ENCODE measurements at places on chromosomes 1 and 21.

DNA sequence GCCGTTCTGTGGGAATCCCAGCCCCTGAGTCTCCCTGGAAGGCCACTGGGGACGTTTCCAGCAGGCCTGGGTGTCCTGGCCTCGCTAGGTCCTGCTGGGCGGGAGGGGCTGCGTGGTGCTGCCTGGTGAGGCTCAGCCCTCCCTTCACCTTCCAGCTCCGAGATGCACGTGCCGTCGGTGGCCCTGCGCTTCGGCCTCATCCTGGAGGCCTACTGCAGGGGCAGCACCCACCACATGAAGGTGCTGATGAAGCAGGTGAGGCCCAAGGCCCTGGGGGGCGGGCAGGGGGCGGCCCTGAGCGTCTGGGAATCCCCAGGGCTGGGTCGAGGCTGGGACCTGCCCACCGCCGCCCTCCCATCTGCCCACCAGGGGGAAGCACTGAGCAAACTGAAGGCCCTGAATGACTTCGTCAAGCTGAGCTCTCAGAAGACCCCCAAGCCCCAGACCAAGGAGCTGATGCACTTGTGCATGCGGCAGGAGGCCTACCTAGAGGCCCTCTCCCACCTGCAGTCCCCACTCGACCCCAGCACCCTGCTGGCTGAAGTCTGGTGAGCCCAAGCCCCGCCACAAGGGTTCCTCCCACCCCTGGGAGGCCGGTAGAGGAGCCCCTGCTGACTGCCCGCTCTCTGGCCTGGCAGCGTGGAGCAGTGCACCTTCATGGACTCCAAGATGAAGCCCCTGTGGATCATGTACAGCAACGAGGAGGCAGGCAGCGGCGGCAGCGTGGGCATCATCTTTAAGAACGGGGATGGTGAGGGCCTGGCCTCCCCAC lies 70.3 kb downstream of the PIK3CD start:
- DNase-seq = peak; percentile 82

DNA sequence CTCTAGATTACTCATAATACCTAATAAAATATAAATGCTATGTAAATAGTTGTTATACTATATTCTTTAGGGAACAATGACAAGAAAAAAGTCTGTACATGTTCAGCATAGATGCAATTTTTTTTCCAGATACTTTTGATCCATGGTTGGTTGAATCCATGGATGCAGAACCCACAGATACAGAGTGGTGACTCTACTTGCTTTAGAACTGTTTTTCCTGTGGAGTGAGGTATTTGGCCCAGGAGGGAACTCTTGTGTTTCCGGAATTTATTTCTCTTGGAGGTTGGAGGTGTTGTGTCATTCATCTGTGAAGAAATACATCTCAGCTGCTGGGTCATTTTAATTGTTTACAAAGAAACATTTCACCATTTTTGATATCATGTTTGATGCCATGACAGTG lies 28.7 kb downstream of the TMEM200B start:
- DNase-seq = no peak

- DNase-seq = no peak
Measured at GRCh38 chr1:180615493-180616290, 16.1 kb upstream of the XPR1 start.

DNA sequence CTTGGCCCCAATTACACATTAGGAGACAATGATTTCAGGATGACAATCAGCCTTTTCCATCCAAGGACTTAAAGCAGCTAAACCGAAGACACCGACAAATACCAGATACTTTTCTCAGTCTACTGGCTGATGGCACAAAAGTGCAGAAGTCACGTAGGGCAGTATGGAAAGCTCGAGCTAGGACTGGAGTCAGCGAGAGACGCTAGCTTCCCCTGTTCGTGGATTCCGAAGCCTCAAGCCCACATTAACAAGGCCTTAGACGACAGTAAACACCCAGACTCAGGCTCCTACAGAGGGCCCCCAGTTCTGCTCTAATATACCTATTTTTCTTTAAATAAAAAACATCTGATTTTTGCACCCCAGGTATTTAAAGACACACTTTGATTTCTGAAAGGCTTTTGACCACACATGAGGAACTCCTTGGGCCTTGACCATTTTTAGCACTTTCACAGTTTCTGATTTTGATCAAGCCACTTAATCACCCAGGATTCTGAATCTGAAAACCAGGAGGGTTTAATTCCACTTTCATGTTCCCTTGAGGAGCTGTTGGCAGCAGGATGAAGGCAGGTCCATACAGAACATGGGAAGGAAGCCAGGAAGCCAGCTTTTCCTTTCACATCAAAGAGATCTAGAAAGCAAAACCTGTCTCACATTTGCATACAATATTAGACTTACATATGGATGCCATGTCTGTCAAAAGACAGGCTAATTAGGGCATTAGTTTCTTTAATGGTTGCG lies 204.1 kb downstream of the GABPA start:
- DNase-seq = no peak

GRCh38 chr1:78620666-78621065 lies 418 bp downstream of the IFI44L start:
- no peak for DNase-seq

DNA sequence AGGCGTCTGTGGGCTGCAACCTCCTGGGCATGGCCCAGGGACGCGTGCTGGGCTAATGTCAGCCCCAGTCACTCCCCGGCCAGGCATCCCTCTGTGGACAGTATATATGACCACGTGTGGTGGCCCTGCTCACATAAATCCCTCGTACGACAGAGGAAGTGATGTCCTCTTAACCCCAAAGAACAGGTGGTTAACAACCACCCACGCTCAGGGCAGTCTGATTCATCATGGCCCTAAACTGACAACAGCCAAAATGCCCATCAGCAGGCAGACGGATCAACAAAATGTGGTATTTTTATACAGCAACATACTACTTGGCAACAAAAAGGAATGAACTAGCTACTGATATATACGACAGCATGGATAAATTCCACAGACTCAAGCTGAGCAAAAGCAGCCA lies 51.0 kb downstream of the ECE1 start:
- no peak for DNase-seq

DNA sequence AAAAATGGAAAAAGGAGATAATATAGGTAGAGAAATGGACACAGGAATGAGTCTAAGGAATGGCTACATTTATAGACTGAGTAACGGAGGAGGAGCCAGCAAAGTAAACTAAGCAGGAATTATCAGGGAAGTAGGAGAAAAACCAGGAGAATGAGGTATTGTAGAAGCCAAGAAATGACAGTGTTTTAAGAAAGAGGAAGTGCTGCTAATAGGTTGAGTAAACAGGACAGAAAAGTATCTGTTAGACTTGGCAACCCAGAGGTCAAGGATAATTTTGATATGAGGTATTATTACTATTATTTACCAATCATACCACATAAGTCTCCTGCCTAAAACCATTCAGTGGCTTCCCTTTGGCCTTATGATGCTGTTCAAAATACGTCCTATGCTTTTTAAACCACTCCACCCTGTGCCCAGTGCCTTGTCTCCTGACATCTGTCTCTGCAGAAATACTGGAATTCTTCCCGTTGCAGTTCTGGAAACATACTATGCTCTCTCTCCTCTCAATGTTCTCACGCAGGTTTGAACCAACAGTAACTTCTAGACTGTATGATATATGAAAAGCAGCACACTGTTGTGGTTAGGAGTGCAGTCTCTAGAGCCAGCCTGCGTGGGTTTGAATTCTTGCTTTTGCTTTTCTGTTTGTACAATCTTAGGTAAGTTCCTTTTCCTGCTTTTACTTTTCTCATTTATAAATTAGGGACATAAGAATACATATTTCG lies 24.6 kb upstream of the NEK7 start:
- DNase-seq = no peak

DNA sequence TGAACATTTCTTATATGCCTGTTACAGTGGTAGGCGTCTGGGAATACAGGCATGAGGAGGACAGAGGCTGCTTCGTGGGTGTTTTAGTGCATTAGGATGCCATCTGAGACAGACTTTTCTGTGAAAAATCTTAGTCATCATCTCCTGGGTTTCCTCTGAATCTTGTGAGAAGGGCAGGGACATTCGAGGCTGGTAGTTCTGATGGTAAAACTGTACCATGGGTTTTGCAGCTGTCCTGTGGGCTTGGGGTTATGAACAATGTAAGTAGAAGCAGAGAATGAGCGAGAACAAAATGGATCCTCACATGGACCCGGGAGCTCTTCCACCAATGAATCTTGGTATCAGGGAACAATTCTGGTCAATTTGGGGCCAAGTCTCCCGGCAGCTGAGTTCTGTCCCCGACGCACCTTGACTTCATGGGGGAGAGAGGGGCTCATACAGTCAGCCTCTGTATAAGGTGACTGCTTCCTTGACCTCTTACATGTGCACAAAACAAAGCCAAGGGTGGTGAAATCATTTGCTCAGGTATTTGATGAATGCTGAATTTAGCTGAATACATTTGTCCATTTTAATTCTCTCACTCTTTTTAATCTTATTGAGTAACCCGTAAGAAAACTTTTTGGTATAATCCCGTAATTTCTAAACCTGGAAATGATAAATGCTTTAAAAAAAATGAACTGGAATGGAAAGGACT lies 63.6 kb upstream of the ERRFI1 start:
- DNase-seq = peak; percentile 13

DNA sequence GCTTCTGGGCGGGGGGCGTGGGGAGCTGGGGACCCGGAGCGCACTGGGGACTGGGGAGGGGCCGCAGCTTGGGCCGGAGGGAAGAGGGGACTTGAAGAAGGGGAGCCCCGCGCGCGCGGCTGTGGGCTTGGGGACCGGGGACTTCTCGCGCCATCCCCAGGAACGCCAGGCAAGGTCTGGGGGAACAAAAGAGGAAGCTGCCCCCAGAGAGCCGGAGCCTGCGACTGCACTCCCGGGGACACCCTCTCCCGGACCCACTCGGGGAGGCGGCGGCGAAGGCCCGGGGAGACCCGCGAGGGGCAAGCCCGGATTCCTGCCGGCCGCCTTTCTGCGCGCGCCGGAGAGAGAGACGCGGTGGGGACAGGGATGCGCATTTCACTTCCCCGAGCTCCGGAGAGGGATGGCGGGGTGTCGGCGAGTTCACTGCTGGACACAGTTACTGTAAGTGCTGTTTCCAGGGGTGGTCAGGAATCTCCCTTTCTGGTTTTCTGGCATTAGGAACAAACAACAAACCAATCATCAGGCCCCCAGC lies 732 bp downstream of the ABCG1 start:
- DNase-seq = peak; percentile 53

GRCh38 chr1:12197483-12197880 lies 30.7 kb downstream of the TNFRSF1B start:
- no peak for DNase-seq

GRCh38 chr21:39340687-39341086 lies 8.2 kb downstream of the HMGN1 start:
- no peak for DNase-seq

All from stimulated activated CD4-positive, alpha-beta T cell treated with anti-CD3 and anti-CD28 coated beads, Interleukin-15, amount 100 ng/mL, for 24 hours (primary cell).